ENCODE measurements at places on chromosomes 3 and 15. TPM values are rescaled to one million over a fixed set of nuclear protein-coding genes. Genes with fewer than 3 reads are reported as not detected.

DNA sequence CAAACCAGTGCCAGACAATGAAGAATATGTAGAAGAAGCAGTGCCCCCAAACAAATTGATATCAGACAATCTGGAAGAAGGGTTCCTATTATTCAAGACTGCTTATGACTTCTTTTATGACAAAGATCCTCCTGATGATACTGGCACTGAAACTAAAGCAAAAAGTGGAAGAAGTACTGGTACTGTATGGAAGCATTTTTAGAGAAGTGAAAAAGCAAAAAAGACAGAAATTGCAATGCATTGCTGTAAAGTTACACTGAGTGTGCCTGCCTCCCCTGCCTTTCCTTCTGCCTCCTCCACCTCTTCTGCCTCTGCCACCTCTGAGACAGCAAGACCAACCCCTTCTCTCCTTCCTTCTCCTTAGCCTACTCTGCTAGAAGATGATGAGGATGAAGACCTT is 167.6 kb downstream of the PLCL2 start:
- peaks cover 22% of the 10 kb centered on the region for H3K4me1 ChIP-seq
- H3K27ac ChIP-seq, result no peak overlapping the region
- no peak overlapping the region for H3K4me3 ChIP-seq
- peaks cover 36% of the 10 kb centered on the region for H3K36me3 ChIP-seq

DNA sequence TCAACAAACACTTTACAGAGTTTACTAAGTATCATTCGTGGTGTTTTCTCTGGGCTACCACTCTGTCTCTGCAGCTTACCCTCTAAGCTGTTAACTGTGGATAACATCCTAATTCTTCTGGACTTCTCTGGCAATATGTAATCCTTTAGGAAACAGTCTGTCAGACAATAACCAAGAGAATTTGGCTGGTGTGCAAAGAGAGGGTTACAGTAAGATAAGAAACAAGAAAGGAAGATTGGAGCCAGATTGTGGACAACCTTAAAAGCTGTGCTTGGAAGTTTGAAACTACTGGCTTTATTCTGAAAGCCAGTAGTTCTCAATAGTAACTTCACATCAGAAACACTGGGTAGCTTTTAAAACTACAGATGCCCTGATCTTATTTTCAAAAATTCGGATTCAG is 778 bp downstream of the ARL6 start:
- H3K27me3 ChIP-seq, result no peaks in the 10 kb centered on the region
- peaks cover 21% of the 10 kb centered on the region for H3K4me1 ChIP-seq
- H3K27ac ChIP-seq, result peak overlapping the region; percentile 51
- H3K4me3 ChIP-seq, result peak overlapping the region; percentile 98
- no peak for DNase-seq

- H3K27ac ChIP-seq, result no peak overlapping the region
- DNase-seq, result no peak
- no peaks in the 10 kb centered on the region for H3K27me3 ChIP-seq
- no peaks in the 10 kb centered on the region for H3K36me3 ChIP-seq
Observed at GRCh38 chr15:68730976-68731897, 89.5 kb downstream of the ANP32A start.

- H3K4me3 ChIP-seq, result no peak overlapping the region
- H3K4me1 ChIP-seq, result peaks cover 25% of the 10 kb centered on the region
- DNase-seq, result no peak
- no peaks in the 10 kb centered on the region for H3K36me3 ChIP-seq
Observed at GRCh38 chr3:126609909-126610308, 45.0 kb downstream of the TXNRD3 start.

GRCh38 chr15:31350771-31351170 is 24.1 kb downstream of the KLF13 start:
- H3K36me3 ChIP-seq, result peaks cover 22% of the 10 kb centered on the region
- no peaks in the 10 kb centered on the region for H3K27me3 ChIP-seq
- peaks cover 95% of the 10 kb centered on the region for H3K4me1 ChIP-seq

DNA sequence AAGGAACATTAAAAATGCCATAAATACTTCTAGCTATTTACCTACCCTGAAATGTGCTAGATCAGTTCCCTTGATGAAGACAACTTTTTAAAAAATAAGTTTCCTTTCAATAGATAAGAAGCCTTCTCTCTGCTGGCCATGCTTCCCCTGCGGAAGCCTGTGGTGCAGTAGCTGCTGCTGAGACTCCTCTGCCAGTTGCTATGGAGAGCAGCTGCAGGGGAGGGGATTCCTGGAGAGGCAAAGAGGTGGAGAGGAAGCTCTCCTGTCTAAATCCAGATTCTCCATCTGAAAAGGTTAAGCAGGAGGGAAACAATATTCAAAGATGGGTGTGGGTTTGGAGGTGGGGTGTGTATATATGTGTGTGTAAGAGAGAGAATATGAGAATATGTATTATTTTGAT is 69.8 kb upstream of the BFSP2 start:
- H3K4me1 ChIP-seq, result no peaks in the 10 kb centered on the region
- no peaks in the 10 kb centered on the region for H3K27me3 ChIP-seq
- no peak overlapping the region for H3K4me3 ChIP-seq
- no peak for DNase-seq
- H3K36me3 ChIP-seq, result no peaks in the 10 kb centered on the region

Gene GPR171
- 101 TPM for total RNA-seq

GRCh38 chr15:79769069-79769481 is 127.7 kb downstream of the MTHFS start:
- H3K27me3 ChIP-seq, result peaks cover 24% of the 10 kb centered on the region
- no peak overlapping the region for H3K27ac ChIP-seq
- peak; percentile 3 for DNase-seq
- no peaks in the 10 kb centered on the region for H3K36me3 ChIP-seq
- no peak overlapping the region for H3K4me3 ChIP-seq

DNA sequence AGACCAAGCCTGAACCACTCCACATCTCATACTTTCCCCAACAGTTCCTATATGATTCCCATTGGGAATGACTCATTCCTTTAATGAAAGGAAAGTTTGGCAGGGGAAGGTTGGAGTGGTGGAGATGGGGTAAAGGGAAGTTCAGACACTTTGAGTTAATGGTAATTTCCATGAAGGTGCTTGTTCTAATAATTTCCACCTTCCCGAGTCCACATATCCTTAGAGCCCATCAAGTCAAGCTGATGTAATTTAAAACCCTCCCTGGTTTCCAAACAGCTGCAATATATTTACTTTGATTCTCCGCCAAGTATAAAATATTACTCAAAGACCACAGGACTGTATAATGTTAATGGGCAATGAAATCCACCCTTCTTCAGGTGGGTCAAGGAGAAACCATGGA is 95.0 kb upstream of the GALNT15 start:
- H3K4me3 ChIP-seq, result no peak overlapping the region
- H3K4me1 ChIP-seq, result no peaks in the 10 kb centered on the region
- no peak for DNase-seq
- H3K36me3 ChIP-seq, result peaks cover 18% of the 10 kb centered on the region
- no peaks in the 10 kb centered on the region for H3K27me3 ChIP-seq

DNA sequence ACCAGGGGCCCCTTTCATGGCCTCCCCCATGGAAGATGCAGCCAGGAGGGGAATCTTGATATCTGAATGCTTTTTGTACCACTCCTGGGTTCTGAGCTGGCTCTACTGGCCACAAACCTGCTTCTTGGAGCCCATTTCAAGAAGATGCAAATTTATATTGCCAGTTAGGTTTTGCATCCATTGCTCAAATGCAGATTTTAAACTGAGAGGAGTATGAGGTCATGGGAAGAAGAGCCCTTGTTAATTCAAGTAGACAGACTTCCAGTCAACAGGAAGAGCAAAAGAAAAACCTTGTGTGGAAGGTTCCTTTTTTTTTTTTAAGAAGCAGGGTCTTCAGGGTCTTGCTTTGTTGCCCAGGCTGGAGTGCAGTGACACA is 133.5 kb downstream of the PDZRN3 start:
- H3K27ac ChIP-seq, result no peak overlapping the region
- H3K27me3 ChIP-seq, result no peaks in the 10 kb centered on the region
- no peak for DNase-seq

Gene GNAT1
- total RNA-seq, result not detected

Gene KIF15
- total RNA-seq, result 32.4 TPM

DNA sequence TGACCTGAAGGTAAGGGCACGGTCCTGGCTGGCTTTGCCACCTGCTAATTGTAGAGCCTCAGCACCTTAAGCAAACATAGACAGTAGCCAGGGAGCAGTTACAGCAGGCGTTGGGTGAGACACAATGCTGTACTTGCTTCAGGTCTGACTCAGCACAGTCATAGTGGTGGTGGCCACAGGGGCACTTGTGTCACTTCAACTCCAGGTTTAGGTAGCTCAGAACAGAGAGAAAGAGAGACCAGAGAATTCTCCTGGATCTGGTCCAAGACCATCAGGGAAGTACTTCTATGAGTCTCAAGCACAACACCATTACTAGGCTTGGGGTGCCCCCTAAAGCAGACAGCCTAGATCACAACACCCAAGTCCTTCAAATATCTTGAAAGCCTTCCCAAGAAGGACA is 204.4 kb downstream of the OTOL1 start:
- no peak overlapping the region for H3K27ac ChIP-seq
- no peaks in the 10 kb centered on the region for H3K36me3 ChIP-seq
- no peak overlapping the region for H3K4me3 ChIP-seq

DNA sequence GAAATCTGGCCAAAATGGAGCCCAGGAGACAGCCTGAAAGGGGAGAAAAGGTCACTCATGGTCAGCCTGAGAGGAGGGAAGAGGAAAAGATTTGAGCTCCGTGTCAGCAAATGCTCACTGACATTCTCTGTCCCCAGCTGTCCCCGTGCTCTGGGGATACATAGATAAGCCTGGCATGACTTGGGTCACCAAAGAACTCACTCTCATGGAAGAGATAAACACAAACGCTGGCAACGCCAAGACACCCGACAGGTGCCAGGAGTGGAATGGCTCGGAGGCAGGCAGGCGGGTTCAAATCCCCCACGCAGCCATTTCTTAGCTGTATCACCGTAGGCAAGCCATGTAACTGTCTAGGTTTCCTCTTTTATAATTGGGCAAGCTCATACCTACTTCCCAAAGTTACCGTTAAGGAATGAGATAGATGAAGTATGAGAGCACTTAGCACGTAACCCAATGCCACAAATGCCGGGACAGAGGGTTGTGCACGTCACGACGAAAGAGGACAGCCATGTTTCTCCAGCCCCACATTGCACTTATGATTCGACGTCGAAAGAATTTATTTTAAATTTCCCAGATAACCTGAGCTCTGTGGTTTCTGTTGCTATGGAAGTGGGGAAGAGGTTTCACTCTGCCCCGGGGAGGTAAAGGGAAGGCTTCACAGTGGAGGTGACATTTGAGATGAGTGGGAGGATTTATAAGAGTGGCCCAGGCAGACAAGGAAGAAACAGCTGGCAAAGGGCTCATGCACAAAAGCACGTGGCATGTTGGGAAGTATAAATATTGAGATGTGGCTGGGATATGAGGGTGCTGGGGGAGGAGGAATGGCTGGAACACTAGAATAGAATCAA is 41.4 kb upstream of the TSEN2 start:
- H3K4me1 ChIP-seq, result no peaks in the 10 kb centered on the region
- H3K27me3 ChIP-seq, result peaks cover 29% of the 10 kb centered on the region
- H3K27ac ChIP-seq, result no peak overlapping the region
- no peak overlapping the region for H3K4me3 ChIP-seq

DNA sequence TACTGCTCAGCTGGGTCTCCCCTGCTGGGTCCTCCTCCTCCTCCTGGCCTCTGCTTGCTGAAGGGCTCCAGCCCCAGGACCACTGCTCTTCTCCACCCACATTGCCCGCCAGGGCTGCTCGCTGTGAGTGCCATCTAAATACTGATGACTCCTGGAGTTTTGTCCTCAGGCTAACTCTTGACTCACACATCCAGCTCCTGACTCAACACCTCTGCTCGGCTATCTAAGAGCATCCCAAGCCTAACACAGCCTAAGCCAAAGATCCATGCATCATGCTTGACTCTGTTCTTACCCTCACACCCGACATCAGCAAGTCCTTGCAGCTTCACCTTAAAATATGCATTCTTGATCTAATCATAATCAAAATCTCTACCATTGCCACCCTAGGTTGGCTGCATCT is 260.2 kb downstream of the KLF13 start:
- H3K4me3 ChIP-seq, result no peak overlapping the region
- no peak overlapping the region for H3K27ac ChIP-seq
- peaks cover 39% of the 10 kb centered on the region for H3K27me3 ChIP-seq

Gene RGMA
- 1.7 TPM for total RNA-seq

Gene ADAMTS9
- total RNA-seq, result not detected

- no peak overlapping the region for H3K27ac ChIP-seq
- H3K27me3 ChIP-seq, result no peaks in the 10 kb centered on the region
- DNase-seq, result no peak
- H3K36me3 ChIP-seq, result no peaks in the 10 kb centered on the region
Observed at GRCh38 chr15:53716909-53717876, 42.3 kb downstream of the WDR72 start.

DNA sequence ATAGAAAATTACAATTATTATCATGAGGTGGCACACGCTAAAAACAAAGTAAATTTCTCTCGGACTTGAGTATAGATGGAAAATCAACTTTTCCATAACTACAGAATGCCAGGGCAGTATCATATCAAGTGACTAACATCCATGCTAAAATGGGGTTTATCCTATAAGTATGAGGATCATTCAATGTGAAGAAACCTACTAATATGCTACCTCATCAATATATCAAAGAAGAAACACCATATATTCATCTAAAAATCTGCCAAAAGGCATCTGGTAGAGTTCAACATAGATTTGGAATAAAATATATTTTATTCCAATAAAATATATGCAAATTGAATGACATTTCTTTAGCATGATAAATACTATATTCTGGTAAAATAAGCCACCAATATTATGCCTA is 894.4 kb downstream of the MCTP2 start:
- H3K27me3 ChIP-seq, result peaks cover 6% of the 10 kb centered on the region
- H3K36me3 ChIP-seq, result no peaks in the 10 kb centered on the region
- no peak for DNase-seq
- no peak overlapping the region for H3K4me3 ChIP-seq
- H3K4me1 ChIP-seq, result no peaks in the 10 kb centered on the region
- no peak overlapping the region for H3K27ac ChIP-seq

Gene NDUFB4
- total RNA-seq, result 97.1 TPM

- no peaks in the 10 kb centered on the region for H3K36me3 ChIP-seq
- H3K27me3 ChIP-seq, result peaks cover 5% of the 10 kb centered on the region
- no peak overlapping the region for H3K4me3 ChIP-seq
- no peaks in the 10 kb centered on the region for H3K4me1 ChIP-seq
Observed at GRCh38 chr3:103055021-103055520, 620.3 kb downstream of the ZPLD1 start.

DNA sequence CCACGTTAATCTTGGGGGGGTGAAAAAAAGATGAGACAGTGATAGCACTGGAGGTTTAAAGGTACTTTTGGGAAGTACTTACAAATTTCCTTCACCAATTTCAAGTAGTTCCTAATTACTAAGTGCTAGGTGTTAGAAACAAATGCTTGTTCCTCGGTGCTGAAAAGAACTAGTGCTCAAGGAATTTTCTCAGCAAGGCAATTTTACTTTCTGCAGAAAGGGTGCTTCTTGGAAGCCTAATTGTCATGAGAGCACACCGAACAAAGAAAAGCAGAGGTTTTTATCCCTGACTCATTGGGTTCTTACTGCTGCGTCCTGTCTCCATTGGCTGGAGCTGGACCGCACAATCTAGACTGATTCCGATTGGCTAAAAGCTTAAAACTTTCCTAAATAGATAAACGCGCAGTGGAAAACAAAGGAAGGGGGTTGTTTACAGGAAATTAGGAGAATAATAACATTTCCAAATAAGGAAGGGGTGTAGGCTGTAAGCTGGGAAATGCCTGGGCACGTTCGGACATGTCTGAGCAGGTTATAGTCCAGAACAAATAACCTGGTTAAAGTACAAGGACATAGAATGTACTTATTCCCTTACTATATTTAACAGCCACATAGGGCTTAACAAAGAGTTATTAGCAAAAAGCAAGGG is 49.6 kb downstream of the CHD2 start:
- peaks cover 36% of the 10 kb centered on the region for H3K36me3 ChIP-seq
- no peaks in the 10 kb centered on the region for H3K27me3 ChIP-seq
- no peak for DNase-seq
- peak overlapping the region; percentile 16 for H3K27ac ChIP-seq
- no peak overlapping the region for H3K4me3 ChIP-seq
- peaks cover 7% of the 10 kb centered on the region for H3K4me1 ChIP-seq
